ENCODE measurements at places on chromosomes 5 and 9.

DNA sequence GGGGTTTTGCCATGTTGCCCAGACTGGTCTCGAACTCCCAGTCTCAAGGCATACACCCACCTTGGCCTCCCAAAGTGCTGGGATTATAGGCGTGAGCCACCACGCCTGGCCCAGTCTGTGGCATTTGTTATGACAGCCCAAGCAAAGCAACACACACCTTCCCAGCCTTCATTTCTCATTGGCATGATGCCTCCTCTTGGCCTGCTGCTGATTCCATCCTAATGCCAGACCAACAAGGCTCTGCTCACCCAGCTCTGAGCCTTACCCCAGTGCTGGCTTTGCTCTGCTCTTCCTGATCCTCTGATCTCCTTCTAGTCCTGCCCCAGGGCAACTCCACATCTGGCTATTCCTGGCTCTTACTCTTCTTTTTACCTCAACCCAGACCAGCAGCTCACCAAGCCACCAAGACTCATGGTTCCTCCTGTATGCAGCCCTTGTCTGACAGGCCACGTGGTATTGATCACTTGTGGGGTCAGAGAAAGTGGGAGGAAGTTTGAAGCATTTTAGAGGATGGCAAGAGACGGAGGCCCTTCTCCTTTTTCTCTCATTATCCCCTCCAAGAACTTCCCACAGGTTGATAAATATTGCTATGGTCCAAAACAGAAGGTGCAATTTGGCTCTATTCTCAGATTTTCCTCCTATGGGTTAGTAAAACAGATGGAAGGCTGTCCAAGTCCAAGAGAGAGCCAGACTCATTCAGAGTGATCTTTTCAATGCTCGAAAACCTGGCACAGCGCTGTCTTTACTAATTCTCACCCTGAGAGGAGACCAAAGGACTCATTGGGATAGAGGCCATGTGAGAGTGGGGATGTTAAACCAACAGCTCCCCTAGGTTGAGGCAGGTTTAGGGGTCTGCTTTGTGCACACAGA lies 958 bp downstream of the CD180 start:
- no peak for DNase-seq

GRCh38 chr9:8221462-8221861 lies 421.9 kb upstream of the DMAC1 start:
- no peak for DNase-seq

- no peak for DNase-seq
Observed at GRCh38 chr9:19378164-19378563, 1.9 kb downstream of the RPS6 start.

DNA sequence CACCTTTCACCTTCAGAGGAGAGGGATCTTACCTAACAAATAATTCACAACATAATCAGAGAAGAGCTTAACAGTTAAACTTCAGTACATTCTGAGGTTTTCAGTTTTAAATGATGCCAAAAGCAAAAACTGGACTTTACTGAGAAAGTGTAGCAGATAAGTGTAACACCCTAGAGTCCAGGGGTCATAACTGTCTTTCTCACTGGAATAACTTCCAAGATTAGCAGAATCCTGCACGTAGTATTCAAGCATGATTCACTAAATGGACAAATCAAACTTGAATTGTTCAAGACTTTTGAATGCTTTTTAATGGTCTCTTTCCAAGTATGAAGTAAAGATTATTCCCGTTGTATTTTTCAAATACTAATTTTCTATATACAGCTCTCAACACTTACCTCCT lies 180.1 kb upstream of the NREP start:
- DNase-seq, result no peak

- DNase-seq, result no peak
Observed at GRCh38 chr5:180593446-180594206, 2.3 kb upstream of the SCGB3A1 start.

DNA sequence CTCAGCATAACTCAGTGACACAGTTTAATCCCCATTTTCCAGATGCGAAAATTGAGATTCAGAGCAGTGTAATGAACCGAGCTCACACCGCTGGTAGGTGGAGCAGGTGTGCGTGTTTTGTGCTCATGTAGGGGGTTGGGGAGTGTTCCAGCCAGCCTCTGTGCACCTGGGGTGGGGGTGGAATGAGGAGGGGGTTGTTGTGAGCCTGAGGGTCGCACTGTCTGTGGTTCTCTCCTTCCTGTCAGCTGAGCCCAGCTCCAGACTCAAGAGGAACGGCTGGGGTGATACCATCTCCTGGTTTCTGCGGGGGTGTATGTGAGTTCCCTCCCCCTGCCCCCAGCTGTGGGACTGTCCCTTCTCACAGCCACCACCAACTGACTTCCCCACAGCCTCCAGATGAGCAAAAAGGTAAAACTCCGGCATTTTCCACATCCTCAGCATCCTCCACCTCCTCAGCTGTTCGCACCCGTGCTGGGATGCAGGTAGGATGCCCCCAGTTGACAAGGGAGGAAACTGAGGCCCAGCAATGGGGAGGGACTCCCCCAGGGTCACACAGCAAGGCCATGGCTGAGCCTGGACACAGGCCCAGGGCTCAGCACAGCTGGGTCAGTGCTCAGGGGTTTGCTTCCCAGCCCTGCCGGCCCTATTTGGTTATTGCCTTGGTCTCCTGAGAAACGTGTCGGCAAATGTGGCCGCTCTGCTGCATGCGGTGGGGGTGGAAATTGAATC lies 2.1 kb downstream of the SH2D3C start:
- peak; percentile 70 for DNase-seq

DNA sequence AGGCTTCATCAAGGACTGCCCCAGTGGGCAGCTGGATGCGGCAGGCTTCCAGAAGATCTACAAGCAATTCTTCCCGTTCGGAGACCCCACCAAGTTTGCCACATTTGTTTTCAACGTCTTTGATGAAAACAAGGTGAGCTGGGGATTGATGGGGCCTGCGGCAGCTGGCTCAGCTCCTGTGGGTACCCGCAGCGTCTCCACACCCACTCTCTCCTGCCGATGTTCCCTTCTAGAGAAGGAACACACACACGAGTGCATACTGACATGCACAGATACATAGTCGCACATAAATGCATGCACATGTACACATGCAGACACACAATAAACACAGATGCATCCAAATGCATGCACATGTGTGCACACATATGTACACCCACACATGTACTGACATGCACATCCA lies 45.6 kb downstream of the NCS1 start:
- DNase-seq, result no peak

GRCh38 chr9:133584167-133584558 lies 25.0 kb downstream of the FAM163B start:
- DNase-seq, result no peak

- no peak for DNase-seq
Observed at GRCh38 chr5:91927439-91927838, 544.3 kb upstream of the ARRDC3 start.

DNA sequence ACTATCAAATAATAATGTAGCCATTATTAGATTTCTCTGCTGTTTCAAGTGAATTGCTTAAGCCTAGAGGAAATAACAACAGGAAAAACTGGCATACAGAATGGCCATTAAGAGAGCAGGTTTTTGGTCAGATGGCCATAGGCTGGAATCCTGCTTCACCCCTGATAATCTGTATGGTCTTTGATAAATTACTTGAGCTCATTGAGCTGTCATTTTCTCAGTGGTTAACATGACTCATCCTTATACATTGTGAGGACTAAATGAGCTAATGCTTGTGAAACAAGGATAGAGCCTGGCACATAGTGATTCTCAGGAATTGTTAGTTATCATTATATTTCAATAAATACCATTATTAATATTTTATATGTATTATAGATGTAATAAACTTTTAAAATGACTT lies 516.5 kb downstream of the KIF4B start:
- no peak for DNase-seq

DNA sequence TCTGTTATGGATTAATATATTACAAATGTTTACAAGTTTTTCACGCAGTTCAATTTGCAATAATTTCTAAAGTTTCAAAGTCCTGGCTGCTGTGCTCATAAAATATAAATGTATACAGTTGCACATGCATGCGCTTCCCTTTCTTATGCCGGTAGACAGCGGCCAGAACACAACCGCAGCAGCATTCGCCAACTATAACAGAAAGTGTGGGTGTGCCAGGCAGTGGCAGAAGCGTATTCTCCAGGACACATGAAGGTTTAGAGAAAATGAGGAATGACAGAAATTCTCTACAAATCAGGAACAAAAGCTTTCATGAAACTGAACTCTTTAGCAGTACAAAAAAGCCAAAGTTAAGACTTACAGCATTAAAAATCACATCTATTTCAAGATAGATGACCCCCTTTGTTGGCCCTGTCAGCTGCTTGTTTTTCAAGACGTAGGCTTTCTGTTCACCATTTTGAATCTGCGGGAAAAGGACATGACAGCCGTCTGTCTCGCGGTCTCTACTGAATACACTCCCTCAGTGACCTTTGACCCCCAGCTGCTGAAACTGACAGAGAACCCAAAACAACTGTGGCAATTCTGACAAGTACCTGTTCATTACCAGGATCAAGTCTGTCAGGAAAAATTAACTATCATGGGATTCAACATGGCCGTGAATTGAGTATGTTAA lies 252.2 kb downstream of the SLF1 start:
- DNase-seq, result no peak

DNA sequence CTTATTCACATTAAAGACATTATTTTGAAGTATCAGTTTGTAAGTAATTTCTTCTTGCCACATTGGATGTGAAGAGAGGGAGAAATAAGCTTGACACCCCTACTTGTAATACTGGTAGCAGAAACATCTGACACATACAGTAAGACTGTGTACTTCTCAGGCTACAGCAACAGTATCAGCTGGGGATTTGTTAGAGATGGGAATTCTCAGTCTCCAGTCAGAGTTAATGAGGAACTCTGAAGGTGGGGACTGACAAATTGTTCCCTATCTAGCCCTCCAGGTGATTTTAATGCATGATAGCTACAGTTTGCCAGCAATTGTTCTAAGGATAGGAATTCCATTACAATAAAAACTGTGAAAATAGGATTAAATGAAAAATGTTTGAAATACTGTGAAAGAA lies 524.8 kb downstream of the PRR16 start:
- no peak for DNase-seq

GRCh38 chr5:90434116-90434714 lies 24.7 kb upstream of the CETN3 start:
- peak; percentile 7 for DNase-seq

- DNase-seq, result no peak
Observed at GRCh38 chr5:58794875-58795274, 212.0 kb downstream of the RAB3C start.

- DNase-seq, result no peak
Observed at GRCh38 chr9:90552317-90552716, 90.3 kb downstream of the DIRAS2 start.

DNA sequence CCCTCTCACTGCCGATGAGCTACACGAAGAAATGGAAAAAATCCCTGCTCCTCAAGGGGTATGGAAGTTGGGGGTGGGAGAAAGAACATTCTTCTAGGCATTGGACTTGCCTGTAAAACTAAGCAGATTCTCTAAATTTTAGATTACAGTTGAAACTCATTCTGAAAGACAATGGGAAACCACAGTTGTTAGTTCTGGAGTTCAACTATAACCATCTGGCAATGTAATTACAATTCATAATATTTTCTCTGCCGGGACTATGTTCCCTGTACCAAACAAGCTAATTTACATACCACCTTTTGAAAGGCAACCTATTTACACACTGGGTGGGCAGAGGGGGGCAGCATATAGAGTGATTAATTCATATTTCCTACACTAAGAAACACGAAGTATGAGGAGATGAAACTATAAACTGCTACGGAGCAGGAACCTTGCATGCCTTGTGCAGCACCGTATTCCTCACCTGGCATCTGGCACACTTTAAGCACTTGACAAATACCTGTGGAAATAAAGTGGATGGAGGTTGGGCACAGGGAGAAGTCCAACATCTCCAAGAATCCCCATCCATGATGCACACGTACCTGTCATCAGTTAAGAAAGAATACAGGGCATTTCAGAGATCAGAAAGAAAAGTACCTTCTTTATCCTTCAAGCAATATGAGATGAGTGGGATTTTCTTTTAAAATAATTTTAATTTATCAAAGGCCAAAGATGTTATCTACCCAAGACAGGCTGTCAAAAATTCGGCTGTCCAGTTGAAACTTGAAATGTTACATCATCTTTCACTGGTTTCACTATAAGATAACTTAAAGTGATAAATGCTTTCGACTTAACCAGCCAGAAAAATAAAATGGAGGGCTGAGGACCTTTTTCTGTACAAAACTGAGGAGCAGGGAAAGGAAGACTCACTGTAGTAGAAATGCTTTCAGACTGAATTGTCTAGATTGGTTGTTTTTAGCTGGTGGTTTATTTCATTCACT lies 54.2 kb downstream of the SSBP2 start:
- no peak for DNase-seq

DNA sequence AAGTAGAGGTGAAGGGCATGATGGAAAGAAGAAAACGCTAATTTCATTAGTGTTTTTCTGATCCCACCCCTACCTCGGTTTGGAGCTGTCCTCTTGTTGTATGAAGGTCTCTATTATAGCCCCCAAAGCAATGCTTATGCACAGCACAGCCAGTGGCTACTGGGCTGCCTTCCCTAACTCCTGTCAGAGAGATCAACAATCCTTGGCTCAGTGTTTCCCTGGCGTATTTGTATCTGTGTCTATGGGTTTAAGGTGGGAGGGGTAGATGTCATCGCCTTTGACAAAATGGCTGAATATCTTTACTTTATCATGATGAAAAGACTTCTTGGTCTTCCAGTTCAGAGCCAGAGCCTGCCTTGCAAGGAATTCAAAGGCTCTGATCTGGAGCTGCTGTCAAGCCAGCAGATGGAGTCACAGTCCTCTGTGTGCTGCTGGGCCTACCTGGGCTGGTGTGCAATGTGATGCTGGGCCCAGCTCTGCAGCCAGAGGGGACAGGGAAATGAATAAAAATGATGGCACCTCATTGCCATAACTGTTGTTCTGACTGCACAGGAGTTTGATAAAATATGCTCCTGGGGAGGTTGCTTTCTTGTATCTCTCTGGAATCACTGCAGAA lies 20.1 kb upstream of the HSPA9 start:
- no peak for DNase-seq

GRCh38 chr5:13921578-13921977 lies 22.9 kb downstream of the DNAH5 start:
- DNase-seq, result no peak

DNA sequence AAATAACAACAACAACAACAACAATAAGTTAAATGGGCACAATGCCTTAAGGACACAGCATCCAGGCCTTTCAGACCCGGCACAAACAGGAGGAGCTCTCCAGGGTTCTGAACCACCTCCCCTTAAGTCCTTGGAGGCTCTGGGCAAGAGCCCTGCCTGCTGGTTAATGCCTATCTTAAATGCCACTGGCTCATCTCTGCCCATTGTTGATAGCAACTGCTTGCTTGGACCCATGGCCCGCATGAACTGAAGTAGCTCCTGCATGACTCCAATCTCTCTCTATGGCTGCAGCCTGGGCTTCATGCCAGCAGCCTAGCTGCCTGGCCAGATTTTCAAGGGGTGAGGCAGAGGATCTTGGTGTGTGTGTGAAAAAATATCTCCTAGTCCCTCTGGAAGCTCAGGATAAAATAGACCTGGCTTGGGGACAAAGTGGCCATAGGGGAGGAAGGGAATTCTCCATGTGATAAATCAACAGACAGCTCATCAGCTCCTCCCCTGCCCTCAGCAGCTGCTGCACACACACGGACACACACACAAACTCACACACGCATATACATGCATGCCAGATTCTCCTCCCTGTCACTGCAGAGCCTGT lies 27.4 kb downstream of the FAM219A start:
- no peak for DNase-seq

Measured in stimulated activated naive CD4-positive, alpha-beta T cell treated with Interleukin-2 at 50 U/mL for 16 hours (primary cell).